ENCODE measurements at places on chromosomes 1 and 21.

DNA sequence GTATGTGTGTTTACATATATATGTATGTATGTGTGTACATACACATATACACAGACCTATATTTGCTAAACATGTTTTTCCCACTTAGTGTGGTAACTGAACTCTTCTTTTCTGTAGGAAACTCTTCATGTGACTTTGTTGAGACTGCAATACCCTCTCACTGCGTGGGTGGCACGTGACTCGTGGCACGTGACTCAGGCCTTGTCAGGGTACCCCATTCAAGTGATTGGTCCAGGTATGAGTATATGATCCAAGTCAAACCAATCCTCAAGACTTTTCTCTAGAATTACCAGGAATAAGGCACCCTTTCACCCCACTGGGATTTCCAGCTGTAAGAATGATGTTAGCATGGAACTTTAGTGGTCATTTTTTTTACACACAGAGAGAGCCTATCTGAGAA, 149.2 kb upstream of the KCNK2 start:
- no peak for DNase-seq

GRCh38 chr21:36988536-36988935, 18.0 kb upstream of the RIPPLY3 start:
- no peak for DNase-seq

DNA sequence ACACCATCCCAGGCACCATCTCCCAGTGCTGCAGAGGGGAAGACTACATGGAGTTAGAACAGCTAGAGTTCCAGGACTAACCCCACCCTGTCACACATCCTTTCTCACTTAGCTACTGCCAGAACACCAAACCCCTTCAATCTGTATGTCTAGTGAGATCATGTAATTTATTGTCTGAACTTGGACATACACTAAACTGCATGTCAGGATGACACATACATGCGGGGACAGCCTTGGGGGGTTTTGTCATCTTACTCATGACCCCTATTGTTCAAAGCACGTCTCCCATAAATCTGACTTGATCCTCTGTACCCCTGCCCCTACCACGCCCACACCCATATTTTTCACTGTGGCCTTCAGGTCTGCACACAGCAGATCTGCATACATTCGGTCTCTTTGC, 71.3 kb downstream of the GABPA start:
- no peak for DNase-seq

GRCh38 chr1:90763930-90764329, 46.8 kb upstream of the BARHL2 start:
- no peak for DNase-seq

DNA sequence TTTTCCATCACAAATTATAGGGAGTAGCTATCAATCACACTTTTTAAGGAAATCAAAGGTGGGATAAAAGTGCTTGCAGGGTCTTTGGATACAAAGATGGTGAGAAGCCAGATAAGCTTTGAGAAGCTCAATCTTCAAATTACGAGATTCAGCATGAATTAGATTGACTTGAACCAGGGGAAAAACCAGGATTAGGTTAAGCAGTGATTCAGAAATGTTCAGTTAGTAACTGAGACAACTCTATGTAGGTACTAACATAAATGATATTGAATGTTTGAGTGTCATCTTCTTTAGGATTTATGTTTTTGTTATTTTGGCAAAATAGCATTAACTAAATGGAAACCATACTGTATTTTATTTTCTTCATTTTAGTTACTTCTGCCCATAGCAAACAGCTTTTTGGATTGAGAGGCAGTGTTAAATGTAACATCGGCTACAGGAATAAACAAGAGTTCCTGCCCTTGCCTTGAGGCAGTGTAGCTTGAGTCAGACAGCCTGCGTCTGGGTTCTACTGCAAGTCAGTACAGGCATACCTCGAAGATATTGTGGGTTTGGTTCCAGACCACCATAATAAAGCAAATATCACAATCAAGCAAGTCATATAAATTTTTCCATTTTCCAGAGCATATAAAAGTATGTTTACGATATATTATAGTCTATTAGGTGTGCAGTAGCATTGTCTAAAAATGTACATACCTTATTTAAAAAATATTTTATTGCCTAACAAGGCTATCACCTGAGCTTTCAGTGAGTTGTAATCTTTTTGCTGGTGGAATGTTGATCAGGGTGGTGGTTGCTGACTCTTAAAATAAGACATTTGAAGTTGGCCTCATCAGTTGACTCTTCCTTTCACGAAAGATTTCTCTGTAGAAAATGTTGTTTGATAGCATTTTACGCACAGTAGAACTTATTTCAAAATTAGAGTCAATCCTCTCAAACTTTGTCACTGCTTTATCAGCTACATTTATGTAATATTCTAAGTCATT, 36.9 kb upstream of the BACH1 start:
- DNase-seq, result no peak

GRCh38 chr21:28308516-28308915, 684.2 kb downstream of the LTN1 start:
- no peak for DNase-seq

DNA sequence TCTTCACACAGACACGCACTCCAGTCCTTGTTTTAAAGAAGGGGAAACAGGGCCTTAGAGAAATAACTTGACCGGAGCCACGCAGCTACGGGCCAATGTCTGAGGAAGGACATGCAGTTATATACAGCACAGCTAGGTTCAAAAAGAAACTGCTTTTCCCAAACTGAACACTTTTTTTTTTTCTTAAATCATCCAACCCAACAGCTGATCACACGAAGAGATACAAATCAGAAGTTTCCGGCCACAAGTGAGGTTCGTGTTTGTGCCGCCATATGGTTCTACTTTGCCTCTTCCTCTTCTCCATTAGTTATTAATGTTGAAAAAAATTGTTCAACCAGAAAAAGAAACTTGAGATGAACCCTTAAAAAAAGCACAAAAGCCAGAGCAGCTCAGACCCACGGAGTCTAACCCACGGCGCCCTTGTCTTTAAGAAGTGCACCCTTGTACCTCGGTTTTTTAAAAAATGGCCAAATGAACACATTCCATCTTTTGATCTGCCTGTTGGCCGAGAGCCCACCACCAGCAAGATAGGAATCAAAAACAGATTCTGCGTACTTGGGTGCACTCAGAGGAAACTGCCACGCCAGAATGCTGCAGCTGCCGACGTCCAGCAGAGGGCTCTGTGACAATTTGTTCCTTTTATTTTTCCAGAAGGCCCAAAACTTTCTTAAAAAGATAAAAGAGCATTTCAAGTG, 78.9 kb downstream of the SLC66A1 start:
- DNase-seq, result no peak

DNA sequence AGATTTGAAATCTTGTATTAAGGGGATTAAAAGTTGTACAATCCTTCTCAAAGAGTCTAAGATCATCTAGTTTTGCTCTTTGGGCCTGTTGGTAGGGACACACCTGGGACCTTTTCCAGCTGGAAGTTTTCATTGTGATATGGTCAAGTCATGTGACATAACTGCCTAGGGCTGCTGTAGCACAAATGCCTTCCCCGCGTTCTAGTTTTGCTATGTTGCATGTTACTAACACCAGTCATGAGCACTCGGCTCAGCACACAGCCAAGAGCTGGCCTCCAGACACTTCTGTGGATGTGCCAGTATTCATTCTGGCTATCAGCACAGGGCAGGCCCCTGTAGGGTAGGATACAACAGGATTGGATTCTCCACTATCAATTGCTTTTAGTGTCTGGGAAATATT, 14.6 kb upstream of the FLG2 start:
- DNase-seq, result no peak

- no peak for DNase-seq
Observed at GRCh38 chr1:154689083-154689482, 81.1 kb upstream of the ADAR start.

GRCh38 chr1:25095635-25096200, 136.6 kb downstream of the SYF2 start:
- DNase-seq, result no peak

- no peak for DNase-seq
Observed at GRCh38 chr1:231337043-231337471, 595 bp downstream of the EXOC8 start.

GRCh38 chr1:186849271-186849671, 20.5 kb downstream of the PLA2G4A start:
- no peak for DNase-seq

DNA sequence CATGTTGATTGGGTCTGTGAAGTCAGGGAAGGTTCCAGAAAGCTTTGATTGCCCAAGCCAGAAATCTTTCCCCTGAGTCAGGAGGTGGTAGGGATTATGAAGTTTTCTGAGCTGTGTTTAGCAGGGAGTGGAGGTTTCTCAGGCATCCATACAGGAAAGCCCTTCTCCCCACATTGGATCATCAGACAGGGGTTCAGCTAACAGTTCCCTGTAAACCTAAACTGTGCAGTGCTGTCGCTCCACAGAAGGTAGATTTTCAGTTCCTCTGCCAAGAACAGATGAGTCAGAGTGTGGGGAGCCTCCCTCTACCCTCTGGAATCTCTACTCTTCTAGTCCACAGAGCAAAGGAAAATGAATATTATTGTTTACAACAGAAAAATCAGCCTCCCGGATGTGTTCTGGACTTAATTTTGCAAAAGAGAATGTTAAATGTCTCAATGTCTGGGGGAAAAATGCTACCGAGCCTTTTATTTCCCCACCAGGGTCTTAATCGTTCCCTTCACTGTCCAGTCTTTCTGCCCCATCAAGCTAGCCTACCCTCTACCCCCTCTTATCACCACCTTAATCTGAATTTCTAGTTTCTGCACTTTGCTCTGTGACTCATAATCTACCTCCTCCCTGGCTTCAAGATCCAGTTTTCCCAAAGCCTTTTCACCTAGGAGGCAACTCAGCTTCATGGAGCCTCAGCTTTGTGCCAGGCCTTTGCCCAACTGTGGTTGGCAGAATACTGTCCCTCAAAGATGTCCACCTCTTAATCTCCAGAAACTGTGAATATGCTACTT, 355.6 kb downstream of the PRDM2 start:
- no peak for DNase-seq

- DNase-seq, result peak; percentile 25
Observed at GRCh38 chr1:229070168-229070567, 200.7 kb upstream of the RAB4A start.

GRCh38 chr1:36135330-36135667, 10.3 kb upstream of the COL8A2 start:
- DNase-seq, result no peak

DNA sequence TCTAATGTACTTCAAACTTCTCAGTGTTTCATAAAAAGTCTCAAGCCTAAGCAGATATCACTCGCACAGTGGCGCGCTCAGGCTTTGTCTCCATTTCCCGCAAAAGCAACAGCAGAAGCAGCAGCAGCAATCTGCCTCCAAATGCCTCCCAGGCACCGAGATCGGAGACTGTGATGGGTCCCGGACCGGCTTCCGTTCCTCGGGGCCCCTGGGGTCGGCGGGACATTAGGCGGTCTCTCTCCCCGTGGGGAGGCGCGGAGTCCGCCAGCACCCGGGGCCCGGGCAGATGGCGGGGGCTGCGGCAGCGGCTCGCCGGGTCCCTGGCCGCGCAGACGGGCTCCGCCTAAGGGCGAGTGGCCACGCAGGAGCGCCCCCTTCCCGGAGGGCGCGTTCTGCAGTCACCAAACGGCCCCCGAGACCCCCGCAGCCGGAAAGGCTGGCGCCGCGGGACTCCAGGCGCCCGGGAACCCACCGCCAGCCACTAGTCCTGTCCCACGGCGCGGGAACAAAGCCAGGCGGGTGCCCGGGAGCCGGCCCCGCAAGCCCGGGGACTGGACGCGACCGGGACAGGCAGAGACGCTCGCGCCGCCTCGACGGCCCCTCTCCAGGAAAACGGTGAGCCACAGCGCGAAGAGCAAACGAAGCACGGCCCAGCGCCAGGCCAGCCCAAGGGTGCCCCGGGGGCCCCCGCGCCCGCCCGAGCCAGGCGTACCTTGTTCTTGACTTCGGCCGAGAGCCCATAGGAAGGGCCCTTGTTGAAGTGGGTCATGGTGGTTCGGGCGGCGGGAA, 590 bp downstream of the CNN3 start:
- peak; percentile 3 for DNase-seq

GRCh38 chr1:119086830-119087229, 53.6 kb downstream of the WARS2 start:
- DNase-seq, result no peak

GRCh38 chr1:185973645-185974044, 239.5 kb downstream of the HMCN1 start:
- DNase-seq, result no peak
